ENCODE measurements at places on chromosomes 5 and 9. TPM values are rescaled to one million over a fixed set of nuclear protein-coding genes. Genes with fewer than 3 reads are reported as not detected.

DNA sequence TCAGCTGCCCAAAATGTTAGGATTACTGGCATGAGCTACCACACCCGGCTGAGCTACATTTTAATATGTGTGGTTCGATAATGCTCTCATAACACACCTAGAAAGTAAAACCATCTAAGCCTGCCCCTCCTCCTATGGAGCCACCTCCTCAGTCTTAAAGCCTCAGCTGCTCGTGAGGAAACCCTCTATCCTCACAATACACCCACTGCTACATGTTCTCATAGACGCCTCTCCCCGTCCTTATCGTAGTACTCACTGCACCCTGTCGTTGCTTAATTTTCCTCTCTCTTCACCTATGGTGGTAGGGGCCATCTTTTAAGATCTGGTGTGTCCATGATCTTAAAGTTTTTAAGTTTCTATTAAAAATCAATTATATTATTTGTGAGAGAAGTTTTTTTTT is 72.9 kb downstream of the RCL1 start:
- no peaks in the 10 kb centered on the region for H3K4me1 ChIP-seq
- no peak for DNase-seq
- no peaks in the 10 kb centered on the region for H3K27me3 ChIP-seq
- no peak overlapping the region for H3K4me3 ChIP-seq

DNA sequence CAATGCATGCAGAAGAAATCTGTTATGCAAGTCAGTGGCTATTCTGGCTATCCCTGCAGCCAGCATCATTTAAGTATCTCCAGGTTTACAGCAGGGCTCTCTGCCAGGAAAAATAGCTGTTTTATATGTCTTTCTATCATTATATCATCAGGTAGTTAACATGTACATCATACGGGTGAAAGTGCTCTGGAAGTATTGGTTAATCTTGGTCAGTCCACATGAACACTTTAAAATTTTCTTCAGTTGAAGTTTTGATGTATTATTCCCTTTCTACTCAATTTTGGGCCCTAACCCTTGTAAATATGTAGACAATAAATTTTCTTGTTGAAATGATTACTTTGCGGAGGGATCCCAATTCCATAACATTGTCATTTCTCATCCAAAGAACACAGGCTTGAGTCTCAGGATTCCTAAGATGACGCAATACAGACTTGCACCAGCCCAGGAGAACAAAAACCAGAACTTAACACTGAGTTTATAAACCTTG is 67.5 kb downstream of the SEMA6A start:
- no peaks in the 10 kb centered on the region for H3K36me3 ChIP-seq
- no peaks in the 10 kb centered on the region for H3K27me3 ChIP-seq
- no peak overlapping the region for H3K27ac ChIP-seq
- no peaks in the 10 kb centered on the region for H3K4me1 ChIP-seq
- H3K4me3 ChIP-seq: no peak overlapping the region
- no peak for DNase-seq

- H3K27me3 ChIP-seq: no peaks in the 10 kb centered on the region
- no peak overlapping the region for H3K27ac ChIP-seq
- H3K4me1 ChIP-seq: no peaks in the 10 kb centered on the region
- no peak overlapping the region for H3K4me3 ChIP-seq
- H3K36me3 ChIP-seq: peaks cover 6% of the 10 kb centered on the region
Measured at GRCh38 chr5:102873379-102873932, 118.4 kb downstream of the PAM start.

GRCh38 chr5:155189981-155190380 is 176.4 kb downstream of the KIF4B start:
- no peak overlapping the region for H3K4me3 ChIP-seq
- no peaks in the 10 kb centered on the region for H3K36me3 ChIP-seq
- no peaks in the 10 kb centered on the region for H3K27me3 ChIP-seq
- H3K27ac ChIP-seq: no peak overlapping the region

DNA sequence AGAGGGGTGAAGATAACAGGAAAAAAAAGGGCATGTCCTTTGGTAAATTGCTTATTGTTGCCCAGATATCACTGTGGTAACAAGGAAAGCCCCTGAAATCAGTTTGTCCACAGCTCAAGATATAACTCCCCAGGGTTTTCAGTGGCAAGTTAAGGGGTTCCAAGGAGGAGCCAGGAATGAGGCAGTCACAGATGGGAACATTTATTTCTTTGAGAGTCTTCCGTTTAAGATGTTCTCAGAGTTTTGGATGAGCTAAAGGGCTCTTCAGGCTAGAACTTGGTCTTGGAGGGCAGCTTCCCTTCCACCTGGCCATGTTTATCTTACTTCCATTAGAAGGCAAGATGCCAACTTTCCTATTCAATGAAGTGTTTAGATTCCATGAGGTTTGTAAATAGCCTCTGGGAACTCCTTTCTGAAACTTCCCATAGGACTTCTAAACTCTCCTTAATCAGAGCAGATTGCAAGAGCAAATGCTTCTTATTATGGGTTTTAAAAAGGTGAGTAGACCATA is 277.6 kb upstream of the TNC start:
- no peaks in the 10 kb centered on the region for H3K4me1 ChIP-seq
- DNase-seq: no peak
- H3K27me3 ChIP-seq: no peaks in the 10 kb centered on the region
- no peaks in the 10 kb centered on the region for H3K36me3 ChIP-seq
- H3K4me3 ChIP-seq: no peak overlapping the region

GRCh38 chr5:37720550-37720952 is 119.3 kb downstream of the GDNF start:
- H3K27ac ChIP-seq: no peak overlapping the region
- no peaks in the 10 kb centered on the region for H3K4me1 ChIP-seq
- H3K27me3 ChIP-seq: no peaks in the 10 kb centered on the region
- H3K4me3 ChIP-seq: no peak overlapping the region

DNA sequence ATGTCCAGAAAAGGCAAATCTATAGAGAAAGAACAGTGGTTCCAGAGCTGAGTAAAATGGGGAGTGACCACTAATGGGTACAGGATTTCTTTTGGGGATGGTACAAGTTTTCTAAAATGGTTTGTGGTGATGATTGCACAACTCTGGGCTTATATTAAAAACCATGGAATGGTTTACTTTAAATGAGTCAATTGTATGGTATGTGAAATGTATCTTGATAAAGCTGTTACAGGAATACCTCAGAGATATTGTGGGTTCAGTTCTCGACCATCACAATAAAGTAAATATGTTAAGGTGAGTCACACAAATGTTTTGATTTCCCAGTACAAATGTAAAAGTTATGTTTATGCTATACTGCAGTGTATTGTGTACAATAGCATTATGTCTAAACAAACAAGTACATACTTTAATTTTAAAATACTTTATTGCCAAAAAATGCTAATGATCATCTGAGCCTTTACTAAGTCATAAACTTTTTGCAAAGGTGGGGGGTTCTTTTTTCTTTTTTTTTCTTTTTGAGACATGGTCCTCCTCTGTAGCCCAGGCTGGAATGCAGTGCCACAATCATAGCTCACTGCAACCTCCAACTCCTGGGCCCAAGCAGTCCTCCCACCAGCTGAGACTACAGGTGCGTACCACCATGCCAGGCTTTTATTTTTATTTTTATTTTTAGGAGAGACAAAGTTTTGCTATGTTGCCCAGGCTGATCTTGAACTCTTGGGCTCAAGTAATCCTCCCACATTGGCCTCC is 65.9 kb downstream of the SHOC1 start:
- no peaks in the 10 kb centered on the region for H3K4me1 ChIP-seq
- peaks cover 3% of the 10 kb centered on the region for H3K36me3 ChIP-seq
- H3K4me3 ChIP-seq: no peak overlapping the region

DNA sequence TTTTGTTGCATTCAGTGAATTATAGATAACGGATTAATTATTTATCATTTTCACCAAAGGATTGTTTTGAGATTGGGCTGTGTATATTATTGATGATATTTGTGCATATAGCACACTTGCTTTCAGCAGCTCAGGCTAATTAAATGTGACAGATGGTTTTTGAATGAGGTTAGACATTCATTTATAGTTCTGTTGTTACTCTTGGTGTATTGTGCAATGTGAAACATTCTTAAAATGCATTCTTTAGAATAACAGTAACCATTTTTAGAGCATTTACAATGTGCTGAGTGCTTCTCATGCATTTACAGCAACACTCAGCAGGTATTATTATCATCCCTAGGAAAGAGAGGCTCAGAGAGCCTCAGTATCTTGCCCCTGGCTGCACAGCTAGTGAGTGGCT is 23.8 kb downstream of the NANS start:
- no peaks in the 10 kb centered on the region for H3K27me3 ChIP-seq
- DNase-seq: no peak
- peaks cover 69% of the 10 kb centered on the region for H3K36me3 ChIP-seq
- H3K4me3 ChIP-seq: no peak overlapping the region
- H3K27ac ChIP-seq: no peak overlapping the region

DNA sequence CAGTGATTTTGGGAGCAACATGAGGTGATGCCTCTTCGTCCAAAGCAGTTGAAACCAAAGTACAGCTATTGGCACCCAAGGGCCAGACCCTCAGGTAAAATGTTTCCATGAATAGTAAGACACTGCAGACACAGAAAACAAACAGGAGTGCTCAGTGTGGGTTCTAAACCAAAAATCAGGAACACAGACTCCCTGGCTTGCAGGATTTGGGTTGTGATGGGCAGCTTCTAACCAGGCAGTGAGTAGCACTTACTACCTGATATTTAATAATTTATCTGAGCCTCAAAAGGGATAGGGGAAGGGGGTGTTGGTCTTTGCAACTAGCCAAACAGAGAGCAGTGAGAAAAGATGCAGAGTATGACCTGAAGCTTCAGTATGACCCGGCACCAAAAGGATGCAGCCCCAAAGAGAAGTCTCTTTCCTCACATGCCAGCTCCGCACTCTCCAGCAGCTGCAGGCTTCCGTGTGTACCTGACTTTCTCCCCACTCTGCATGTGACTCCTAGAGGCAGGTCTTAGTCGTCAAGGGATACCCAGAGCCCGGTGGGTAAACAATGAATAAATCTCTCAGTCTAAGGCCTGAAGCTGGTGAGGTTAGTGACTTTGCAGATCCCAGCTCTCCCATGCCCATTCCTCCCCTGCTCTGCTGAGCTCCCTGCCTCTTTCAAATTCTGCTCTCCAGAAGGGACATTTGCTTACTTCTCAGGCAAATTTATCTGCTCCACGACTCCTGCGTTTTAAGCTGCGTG is 105.4 kb upstream of the SPOCK1 start:
- H3K36me3 ChIP-seq: no peaks in the 10 kb centered on the region
- no peak overlapping the region for H3K4me3 ChIP-seq
- peaks cover 7% of the 10 kb centered on the region for H3K27me3 ChIP-seq

DNA sequence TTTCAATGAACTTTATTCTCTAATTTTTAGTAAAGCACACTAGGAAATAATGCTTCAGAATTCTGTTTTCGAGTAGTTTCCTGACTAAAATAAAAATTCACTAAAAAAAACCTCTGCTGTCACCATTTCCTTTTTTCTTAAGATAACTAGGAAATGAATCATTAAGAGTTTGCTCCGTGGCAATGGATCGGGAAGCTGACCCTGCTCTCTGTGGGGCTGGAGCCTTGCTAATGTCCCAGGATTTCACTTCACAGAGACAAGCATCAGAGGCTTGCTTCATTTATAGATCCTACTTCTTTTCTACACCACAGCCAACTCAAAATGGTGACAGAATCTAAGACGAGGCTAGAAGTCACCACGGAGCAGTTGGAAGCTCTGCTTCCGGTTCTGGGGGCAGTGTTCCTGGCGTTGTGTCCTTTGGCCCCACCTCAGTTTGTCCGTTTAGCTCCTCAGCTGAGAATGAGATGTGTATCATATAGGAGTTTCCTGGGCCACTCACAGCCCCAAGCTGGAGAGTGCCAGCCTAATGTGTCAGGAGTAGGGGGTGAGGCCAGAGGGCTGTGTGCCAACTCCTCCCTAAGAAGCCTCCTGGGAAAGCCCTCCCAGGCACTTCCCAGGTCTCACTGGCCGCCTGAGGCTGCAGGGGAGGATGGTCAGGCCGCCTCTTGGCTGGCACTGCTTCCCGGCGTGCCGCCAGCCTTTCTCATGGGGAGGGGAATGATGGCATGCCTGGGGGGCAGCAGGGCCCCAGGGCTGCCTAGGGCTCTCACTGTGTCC is 19.6 kb downstream of the TENT4A start:
- H3K4me3 ChIP-seq: no peak overlapping the region
- peaks cover 11% of the 10 kb centered on the region for H3K36me3 ChIP-seq
- DNase-seq: no peak
- peaks cover 49% of the 10 kb centered on the region for H3K4me1 ChIP-seq
- no peak overlapping the region for H3K27ac ChIP-seq

The FAXDC2 gene
- not detected for total RNA-seq

The KCNMB1 gene
- 0.06 TPM for total RNA-seq

The TAS2R1 gene
- not detected for total RNA-seq

The LHFPL2 gene
- total RNA-seq: 0.19 TPM

The PFN3 gene
- not detected for total RNA-seq

The SLC4A9 gene
- not detected for total RNA-seq

The GFI1B gene
- 0.58 TPM for total RNA-seq

The UGT3A2 gene
- not detected for total RNA-seq

Measured in CD4-positive, alpha-beta T cell (primary cell).